Muscle of back (tissue), 13 donors: ENCODE measurements at places on chromosomes 3 and 15. TPM values are rescaled to one million over a fixed set of nuclear protein-coding genes. Genes with fewer than 3 reads are reported as not detected.

GRCh38 chr15:72856549-72857040 lies 73.0 kb upstream of the ADPGK start:
- DNase-seq: no peak

The CCNDBP1 gene
- 46.0 TPM for polyA plus RNA-seq

- no peak for DNase-seq
Measured at GRCh38 chr3:160796813-160797164, 40.8 kb downstream of the PPM1L start.

The TERC gene
- not detected for polyA plus RNA-seq

The FGD5 gene
- polyA plus RNA-seq: 23.2 TPM

DNA sequence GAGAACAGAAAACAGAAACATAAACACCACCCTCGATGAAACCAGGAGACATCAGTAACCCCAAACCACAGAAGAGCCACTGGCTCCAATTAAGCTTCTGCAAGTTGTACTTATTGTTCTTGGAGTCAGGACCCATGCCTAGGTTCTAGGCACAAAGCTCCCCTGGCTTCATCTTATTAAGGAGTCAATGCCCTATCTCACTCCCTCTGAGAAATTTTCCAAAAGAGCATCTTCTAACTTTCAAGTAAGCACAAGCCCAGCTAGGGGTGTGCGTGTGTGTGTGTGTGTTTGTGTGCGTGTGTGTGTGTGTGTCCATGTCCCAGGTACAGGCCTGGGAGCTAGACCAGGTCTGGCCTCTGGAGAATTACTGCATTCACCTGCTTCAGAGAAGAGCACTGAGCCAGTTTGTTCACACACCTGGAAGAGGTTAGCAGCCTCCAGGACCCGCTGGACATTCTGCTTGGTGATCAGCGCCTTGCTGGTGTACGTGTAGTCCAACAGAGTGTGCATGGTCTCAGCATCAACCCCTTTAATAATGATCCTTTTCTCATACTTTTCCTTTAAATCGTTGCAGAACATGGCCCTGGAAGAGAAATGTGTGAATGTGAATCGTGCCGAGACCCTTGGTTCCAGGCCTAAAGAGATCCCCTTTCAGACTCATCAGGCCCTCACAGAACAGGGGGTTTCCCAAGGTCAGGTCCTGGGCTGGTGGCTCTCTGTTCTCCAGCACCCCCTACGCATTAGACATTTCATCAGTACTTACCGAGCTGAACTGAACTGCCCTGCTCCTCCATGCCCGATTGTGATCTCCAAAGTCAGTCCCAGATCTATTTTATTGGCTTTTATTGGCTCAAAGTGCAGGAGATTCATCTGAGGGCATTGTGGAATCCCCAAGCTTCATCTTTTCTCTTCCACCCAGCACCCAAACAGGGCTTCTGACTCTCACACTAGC lies 27.8 kb downstream of the KLHL6 start:
- DNase-seq: no peak

GRCh38 chr3:119206611-119207511 lies 33.5 kb downstream of the UPK1B start:
- no peak for DNase-seq

DNA sequence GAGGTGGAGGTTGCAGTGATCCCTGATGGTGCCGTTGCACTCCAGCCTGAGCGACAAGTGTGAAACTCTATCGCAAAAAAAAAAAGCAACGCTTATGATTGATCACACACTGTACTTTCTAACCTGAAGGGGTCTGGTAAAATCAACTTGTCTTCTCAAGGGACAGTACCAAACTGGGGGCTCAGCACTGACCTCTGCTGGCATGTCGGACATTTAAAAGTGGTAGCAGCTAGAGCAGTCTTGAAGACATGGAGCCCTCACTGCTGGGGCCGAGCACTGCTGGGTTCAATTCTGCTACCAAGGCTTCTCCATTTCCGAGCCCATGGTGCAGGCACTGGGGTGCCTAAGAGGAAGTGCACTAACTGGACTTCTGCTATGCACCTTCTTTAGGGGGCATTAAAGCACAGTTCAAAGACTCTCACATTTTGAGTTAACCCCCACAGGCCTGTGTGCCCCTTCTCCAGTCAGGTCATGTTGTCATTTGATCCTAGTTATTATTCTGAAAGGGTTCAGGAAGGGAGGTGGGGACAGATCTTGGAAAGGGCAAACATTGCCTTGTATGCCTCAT lies 26.4 kb upstream of the LAMP3 start:
- DNase-seq: no peak

GRCh38 chr15:55829826-55830225 lies 86.9 kb upstream of the PRTG start:
- DNase-seq: no peak

The ATP13A5 gene
- polyA plus RNA-seq: 0.88 TPM

The PYGO1 gene
- polyA plus RNA-seq: 9.7 TPM

The C3orf33 gene
- polyA plus RNA-seq: 3.1 TPM

The C15orf62 gene
- 2.4 TPM for polyA plus RNA-seq

The TMCO5A gene
- not detected for polyA plus RNA-seq
